ENCODE measurements at places on chromosomes 12 and 14.

GRCh38 chr14:91310606-91311283, 66.2 kb upstream of the GPR68 start:
- no peak for DNase-seq

DNA sequence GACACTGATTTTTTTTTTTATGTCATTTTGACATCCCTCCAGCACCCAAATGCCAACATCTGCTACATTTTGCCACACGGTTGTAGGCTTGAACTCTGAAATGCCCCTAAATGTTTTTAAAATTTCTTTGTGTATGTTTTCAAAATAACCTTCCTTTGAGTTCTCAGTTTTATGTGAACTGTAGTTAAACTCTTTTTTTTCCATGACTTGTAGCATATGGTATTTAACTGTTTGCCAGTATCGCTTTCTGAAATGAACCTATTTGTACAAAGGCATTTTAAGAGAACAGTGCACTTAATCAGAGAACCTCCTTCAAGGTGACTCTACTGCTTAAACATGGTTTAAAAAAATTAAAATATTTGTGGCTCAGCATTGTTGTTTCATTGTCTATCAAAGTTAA, 61.5 kb downstream of the PDE3A start:
- no peak for DNase-seq

GRCh38 chr12:118238888-118239287, 103.0 kb downstream of the PEBP1 start:
- DNase-seq, result no peak

- no peak for DNase-seq
Observed at GRCh38 chr14:29092121-29092520, 325.5 kb downstream of the FOXG1 start.

DNA sequence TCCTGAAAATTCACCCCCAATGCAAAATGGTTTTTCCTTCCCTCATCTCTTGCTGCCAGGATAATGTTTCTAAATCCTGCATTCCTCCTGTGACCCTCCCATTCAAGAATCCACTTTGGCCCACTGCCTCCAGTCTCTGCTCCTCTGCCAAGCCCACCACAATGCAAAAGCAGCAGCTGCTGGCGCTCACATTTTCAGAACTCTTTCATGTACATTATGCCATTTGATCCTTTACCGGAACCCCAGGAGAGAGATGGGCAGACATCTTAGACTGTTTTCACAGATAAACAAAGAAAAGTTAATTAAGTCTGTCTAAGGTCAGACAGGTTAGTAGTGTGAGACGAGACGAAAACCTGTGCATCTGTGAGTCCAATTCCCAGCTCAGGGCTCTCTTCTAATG, 12.9 kb downstream of the LRIG3 start:
- DNase-seq, result no peak
